Activated T-cell treated with anti-CD3 and anti-CD28 coated beads for 24 hours (primary cell): ENCODE measurements at places on chromosomes 5 and 9.

DNA sequence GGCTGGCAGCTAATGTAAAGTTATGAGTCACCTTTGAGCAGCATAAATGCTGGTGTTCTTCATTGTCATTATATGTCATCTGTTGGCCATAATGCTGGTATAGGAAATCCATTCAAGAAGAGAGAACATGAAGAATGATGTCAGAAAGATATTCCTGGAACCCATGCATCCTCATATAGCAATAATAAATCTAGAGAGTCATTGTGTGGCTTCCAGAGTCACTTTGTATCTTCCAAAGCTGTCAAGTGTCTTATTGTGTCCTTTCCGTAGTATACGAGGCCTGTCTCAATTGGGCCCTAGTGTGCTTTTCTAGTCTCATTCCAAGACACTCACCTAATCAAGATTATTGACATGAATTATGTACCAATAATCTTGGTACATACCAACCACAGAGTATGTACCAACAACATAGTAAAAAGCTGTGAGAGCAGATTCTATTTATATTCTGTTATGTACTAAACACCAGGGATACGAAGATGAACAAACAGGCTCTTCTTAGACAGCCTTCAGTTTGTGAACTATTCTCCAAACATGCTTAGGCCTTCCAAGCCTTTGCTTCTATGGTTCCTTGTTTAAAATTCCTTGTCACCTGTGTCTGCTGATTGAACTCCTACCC is 110.1 kb downstream of the ERCC6L2 start:
- no peak for DNase-seq

DNA sequence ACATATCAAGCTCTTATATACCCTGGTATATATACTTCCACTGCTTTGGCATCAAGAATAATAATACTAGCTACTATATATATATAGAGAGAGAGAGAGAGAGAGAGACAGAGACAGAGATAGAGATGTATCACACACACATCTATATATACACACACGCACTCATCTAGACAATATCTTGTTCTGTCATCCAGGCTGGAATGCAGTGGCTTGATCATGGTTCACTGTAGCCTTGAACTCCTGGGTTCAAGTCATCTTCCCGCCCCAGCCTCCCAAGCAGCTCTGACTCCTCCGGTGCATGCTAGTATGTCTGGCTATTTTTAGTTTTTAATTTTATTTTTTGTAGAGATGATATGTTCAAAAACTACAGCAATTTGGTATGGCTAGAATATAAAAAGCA is 22.5 kb downstream of the ANKHD1 start:
- no peak for DNase-seq

DNA sequence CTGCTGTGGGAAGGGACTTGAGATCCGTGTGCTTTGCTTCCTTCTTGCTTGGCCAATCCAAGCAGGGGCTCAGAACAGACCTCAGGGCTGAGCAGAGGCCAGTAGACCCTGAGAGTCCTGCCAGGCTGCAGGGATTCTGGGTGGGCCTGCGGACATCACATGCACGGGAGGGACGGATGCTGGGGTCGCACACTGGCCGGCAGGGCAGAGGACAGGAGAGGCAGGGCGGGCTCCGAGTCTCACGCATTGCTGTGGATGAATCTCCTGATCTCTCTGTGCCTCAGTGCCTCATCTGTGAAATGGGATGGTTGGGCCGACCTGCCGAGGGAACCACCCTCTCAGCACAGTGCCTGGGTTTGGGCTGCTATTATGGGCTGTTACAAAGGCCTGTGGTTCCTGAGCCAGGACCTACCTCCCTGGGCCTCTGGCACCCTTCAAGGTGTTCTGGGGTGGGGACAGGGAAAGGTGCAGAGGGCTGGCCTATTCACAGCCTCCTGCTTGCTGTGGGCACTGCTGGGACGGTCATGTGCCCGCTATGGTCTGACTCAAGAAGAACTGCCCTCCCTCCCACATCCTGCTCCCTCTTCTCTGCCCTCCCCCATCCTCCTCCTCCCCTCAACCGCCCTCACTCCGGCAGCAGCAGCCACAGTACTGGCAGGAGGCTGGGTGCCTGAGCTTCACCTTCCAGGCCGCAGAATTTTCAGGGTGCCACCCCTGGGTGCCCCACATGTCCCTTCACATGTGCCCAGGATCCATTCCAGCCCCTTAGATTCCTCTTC is 43.3 kb downstream of the NCS1 start:
- DNase-seq, result no peak

DNA sequence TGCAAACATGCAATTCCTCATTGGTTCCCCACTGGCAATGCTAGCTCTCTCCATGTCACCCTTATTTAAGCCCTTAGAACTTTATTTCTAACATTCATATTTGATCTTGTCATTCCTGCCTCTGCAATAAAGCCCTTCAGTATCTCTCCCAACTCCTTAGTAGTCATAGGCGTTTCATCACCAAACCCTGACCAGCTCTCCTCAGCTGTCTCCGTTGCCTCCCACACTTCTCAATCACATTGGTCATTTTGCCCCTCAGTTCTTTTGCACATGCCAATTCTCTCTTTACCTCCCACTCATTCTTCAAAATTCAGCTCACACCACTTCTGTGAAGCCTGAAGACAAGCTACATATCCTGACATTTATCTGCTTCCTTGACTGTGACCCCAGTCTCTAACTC is 2.8 kb upstream of the RUSC2 start:
- no peak for DNase-seq

GRCh38 chr5:96081276-96081858 is 119.7 kb upstream of the ELL2 start:
- no peak for DNase-seq

GRCh38 chr9:86263876-86264275 is 4.4 kb upstream of the C9orf153 start:
- DNase-seq, result no peak

DNA sequence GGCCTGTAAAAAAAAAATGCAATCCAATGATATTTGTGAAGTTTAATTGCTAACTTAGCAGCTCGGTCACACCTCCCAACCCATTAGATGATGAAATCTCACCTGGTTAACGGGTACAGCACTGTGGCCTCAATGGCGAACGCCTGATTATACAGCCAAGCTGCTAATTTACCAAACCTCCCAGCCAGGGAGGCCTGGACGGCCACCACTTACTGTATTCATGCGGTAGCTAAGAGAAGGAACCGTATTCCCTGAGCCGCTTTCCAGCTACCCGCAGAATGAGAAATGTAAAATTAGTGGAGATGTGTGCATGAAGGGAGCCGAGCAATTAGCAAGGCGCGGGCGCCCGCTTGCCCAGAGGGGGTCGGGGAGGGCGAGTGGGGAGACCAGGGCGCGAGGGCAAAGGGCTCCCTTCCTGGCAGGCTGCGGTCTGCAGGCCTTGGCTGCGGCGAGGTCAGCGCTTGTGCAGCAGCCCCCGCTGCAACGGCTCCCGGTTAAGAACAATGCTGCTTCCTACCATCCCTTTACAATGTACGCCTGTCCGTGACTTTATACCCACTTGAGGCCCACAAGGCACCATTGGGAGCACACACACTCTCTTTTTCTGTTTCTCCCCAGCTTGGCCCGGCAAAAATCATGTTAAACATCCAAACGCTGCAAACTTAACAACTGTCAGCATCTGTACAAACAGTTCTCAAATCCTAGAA is 70.4 kb upstream of the TBCA start:
- DNase-seq, result no peak

- DNase-seq, result no peak
Observed at GRCh38 chr9:130842545-130842944, 7.5 kb downstream of the ABL1 start.

- no peak for DNase-seq
Observed at GRCh38 chr5:159850160-159850559, 66.1 kb upstream of the ADRA1B start.

DNA sequence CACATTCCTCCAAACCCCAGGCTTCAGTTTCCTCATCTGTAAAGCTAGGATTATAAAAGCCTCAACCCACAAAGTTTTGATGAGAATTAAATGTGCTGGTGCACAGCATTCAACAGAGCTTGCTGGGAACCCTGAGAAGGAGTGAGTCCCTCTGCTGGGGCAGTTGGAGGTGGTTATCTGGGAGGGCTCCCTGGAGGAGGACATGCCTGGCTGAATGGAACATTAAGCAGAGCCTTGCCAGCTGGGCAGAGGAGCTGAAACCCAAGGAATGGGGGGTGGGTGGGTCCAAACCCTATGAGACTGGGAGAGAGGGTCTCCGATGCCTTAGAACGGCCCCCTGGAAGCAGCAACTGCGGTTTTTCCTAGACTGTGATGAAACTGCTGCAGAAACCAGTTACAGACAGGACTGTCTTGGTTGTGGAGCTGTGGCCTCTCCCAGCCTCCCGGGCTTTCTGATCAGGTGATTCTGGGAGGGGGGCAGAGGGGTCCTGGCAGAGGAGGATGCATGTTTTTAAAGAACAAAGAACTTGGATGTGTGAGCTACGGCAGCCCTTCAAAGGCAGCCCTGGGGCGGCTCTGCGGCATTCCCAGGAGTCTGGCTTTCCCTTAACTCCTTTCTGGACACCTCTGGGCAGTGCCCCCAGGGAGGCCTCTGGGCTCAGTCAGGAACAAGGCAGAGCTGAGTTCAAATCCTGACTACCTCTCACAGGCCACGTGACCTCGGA is 20.8 kb downstream of the FIBCD1 start:
- DNase-seq, result no peak

- DNase-seq, result no peak
Observed at GRCh38 chr5:39119404-39120051, 45.3 kb upstream of the RICTOR start.

GRCh38 chr9:127509261-127509954 is 58.1 kb downstream of the LRSAM1 start:
- DNase-seq, result no peak
